CMK (cell line): ENCODE measurements at places on chromosomes 2 and 18.
A peak's percentile ranks its signal among the peaks of the same experiment; 100 is the strongest.

GRCh38 chr18:64244571-64244970 lies 95.7 kb upstream of the LINC00305 start:
- DNase-seq = no peak

- DNase-seq = no peak
Observed at GRCh38 chr2:85430752-85431569, 12.4 kb downstream of the SH2D6 start.

DNA sequence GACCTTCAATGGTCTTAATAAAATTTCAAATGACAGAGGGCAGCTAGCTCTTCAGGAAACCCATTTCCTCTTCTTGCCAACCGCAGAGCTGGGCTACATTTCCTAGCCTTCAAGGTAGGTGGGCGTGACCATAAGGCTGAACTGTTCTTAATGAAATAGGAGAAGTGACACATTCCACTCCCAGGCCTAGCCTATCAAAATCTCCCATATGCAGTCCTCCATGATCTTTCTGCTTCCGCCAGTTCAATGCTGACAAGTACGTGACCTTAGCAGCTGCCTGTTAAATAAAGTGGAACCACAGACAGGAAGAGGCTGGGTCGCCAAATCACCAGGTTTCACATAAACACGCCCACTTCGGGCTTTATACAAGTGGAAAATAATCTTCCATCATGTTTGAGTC lies 13.2 kb downstream of the SERPINE2 start:
- peak; percentile 92 for DNase-seq

DNA sequence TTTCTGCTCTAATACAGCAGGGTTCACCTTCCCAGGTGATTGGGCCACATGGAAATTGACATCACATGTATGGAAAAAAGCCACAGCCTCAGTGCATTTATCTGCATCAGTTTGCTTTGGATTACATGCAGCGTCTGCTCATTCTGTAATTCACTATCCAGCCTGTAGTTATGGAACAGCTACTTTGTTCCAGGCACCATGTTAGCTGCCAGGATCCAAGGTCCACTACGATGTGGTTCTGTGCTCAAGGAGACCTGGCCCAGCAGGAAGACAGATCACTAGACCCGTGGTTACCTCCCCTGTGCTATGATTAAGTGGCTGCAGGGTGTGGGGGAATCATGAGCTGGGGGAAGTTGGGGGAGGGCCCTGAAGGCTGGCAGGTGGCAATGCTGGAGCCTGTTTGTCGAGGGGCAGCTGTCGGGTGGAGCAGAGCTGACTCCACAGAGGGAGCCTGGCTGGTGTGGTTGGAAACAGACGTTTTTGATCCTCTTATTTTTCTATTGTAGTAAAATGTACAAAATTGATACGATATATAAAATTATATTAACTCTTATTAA lies 58.6 kb downstream of the TSHZ1 start:
- no peak for DNase-seq

DNA sequence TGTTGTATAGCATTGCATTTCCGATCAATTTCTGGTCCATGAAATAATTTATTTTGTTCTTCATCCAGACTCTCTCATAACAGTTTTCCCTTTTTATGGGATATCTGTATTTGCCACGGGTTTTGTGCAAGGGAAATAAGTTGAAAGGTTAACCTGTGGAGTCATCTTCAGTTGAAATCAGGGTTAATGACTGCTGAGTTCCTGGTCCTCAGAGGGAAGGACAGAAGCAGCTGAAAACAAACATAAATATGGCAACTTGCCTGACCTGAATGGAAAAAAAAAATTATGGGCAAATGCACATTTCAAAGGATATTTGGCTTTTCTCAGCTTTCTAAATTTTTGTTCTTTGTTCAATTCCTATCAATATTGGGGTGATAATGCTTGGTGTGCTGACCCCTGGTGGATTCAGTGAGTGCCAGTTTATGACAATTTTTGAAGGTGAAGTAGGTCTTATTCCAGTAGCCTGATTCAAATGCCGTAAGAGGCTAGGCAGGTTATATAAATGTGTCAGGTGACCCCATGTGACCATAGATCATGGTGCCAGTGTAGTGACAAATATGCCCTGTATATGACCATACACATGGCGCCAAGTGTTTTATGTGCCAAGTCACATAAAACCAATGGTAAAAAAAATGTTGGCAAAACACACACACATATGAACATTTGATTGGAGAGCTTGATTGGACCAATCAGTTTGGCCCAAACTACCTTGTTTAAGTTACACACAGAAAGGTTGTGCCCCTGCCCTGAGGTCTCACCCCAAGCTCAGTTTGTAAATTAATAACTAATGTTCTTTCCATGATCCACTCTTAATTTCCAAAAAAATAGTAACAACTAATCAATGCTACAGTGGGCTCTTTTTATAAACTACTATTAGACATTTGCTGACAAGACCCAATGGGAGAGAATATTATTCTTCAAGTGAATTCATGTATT lies 47.6 kb upstream of the FAM124B start:
- no peak for DNase-seq

DNA sequence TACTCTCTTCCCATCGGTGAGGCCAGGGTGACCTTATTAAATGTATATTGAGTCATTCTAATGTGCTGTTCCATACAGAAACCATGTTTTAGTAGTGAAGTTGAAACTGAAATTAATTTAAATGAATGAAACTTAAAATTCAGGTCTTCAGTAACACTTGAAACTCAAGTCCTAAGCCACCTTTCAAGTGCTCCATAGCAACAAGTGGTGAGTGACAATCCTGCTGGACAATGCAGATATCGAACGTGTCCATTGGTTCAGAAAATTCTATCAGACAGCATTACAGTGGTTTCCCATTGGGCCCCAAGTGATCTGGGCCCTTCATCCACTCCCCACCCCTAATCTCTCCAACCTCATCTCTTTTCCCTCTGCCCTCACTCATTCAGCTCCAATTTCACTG lies 48.7 kb downstream of the HNMT start:
- DNase-seq = no peak

- DNase-seq = no peak
Observed at GRCh38 chr2:122748552-122749011, 993.1 kb downstream of the TSN start.

DNA sequence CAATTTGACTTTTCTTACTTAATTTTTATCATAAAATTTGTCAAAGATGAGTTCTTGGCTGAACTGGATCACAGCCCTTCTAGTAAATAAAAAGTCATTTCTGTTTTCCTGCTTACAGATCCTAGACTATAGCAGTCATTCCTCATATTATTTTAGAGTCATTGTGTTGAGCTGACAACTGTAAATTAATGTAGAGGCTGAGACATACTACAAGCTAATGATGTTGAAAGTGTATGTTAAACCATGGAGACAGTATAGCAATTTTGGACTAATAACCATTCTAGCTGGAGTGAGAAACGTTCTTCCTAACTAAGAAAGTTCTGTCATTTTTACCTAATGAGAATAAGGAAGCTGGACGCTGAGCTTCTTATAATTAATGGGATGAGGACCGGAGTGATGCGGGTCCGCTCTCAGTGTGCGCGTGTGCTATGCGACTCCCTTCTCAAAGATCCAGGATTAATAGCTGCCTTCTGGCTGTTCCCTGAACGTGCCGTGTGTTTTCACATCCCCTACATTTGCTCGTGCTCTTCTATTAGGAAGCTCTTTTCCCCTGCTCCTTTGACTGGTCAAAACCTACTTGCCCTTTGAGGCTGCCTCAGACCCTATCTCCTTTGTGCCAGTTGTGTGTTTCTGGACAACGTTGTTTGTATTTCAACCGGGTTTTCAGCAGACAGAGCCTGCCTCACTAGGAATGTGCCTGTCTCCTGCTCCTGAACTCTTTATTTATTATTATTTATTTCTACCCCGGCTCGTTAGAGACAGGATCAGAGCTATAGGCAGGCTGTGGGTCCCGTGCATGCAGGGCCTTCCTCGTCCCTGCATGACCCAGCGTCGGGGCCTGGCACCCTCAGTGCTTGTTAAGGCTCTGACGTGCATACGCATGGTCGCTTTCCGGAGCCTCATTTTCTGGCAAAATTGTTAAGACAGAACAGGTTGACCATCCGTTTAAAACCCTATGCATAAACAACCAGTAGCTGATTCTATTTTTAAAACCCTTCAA lies 182.6 kb downstream of the DCDC2C start:
- no peak for DNase-seq

DNA sequence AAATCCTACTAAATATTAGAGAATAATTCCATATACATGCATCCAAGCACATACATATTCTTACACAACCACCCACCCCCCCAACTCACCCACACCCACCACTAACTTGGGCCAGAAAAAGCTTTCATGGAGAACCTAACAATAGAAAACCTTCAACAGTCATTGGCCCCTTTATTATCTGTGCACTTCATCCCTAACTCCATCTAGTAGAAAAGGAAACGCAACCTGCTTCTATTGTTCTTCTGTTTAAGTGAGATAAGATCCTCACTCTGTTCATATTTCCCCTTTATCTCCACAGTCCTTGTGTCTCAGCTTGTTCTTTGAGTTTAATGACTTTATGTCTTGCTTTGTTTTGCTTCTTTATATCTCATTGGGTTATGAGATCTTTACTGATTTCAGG lies 1740.2 kb upstream of the CELF4 start:
- peak; percentile 65 for DNase-seq

DNA sequence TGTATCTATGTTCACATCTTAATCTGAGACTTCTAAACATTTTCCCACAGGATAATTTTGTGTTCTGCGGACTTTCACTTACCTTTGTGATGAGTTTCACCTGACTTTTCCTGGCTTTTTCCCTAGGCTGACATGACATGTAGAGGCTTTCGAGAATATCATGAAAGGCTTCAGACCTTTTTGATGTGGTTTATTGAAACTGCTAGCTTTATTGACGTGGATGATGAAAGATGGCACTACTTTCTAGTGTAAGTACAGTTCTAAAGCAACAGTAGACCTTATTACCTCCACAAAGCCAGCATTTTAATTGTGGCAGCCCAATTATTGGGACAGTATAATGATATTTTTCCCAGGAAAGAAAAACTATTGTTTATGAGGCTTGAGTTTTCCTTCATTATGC lies 34.1 kb upstream of the METAP1D start:
- DNase-seq = no peak

DNA sequence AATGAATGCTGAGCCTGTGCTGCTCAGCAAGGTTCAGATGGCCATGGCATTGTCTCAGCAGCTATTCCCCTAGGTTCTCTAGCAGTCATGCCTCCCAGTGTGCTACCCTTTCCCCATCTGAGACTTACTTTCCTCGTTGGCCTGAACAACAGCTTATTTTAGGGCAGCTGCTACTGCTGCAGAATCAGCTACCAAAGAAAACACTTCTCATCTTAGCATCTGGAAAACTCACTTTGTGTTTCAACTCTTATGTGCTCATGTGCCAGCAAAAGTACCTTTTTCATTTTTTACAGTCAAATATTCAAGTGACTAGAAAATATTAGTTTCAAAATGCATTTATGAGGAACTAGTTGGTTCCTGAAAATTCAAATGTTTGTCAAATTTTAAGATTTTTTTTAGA lies 60.4 kb upstream of the ZNF397 start:
- no peak for DNase-seq

GRCh38 chr2:76307495-76307894 lies 596.8 kb upstream of the GCFC2 start:
- DNase-seq = no peak

- no peak for DNase-seq
Observed at GRCh38 chr2:120395221-120396012, 49.5 kb downstream of the INHBB start.

DNA sequence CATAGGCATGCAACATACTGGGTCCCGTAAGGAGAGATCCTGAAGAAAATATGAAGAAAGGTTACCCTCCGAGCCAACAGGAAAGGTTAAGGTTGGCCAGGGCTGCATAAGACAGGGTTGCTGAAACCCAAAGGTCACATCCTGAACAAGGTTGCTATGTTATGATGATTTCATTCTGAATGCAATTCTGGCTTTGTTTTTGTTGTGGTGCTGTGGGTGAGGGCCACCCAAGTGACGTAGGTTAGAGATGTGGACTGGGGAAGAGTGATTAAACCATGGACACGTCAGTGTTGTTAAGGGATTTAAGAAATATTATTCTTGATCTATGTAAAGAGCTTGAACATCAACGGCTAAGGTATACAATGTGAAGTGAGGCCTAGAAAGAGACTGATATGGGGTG lies 60.0 kb downstream of the ZEB2 start:
- no peak for DNase-seq

GRCh38 chr18:49098386-49098785 lies 147.6 kb upstream of the SMAD7 start:
- DNase-seq = no peak

DNA sequence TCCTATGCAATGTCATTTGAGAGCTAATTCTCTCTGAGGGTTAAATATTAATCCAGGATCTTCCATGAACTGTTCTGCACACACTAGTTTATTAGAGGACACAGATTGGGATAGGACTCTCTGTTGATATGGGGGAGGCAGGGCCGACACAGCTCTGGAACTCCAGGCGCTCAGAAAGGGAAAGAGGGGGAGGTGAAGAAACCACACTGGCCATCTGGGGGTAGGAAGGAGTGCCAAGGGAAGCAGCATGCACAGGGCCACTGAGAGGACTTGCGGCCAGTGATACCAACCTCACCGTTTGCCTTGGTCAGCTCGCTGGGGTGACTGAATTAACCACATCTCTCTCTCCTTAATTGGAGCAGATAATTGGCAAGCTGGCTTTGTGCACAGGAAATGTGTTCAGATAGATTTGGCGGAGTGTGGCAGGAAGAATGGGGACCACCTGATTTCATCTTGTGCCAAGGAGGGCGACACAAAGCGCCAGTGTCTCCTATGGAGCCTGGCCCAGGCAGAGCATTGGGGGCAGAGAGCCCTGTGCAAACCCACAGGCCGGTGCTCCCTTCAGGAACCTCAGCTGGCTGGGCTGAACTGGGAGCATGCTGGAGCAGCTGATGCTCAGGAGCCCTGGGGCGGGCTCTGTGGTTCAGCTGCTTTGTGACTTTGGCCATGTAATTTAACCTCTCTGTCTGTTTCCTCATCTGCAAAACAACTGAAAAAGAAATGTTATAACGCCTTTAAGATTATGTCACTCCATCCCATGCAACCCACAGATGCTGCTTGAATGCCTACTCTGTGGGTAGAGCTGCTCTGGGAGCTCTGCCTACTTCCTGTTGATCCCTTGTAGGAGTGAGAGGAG lies 114.7 kb upstream of the STON1 start:
- peak; percentile 48 for DNase-seq

GRCh38 chr18:68406761-68407160 lies 308.1 kb downstream of the TMX3 start:
- DNase-seq = no peak

GRCh38 chr2:18871430-18871829 lies 282.1 kb upstream of the NT5C1B start:
- DNase-seq = no peak

GRCh38 chr2:25981596-25982272 lies 563 bp downstream of the KIF3C start:
- DNase-seq = no peak

GRCh38 chr2:177983183-177983788 lies 89.3 kb downstream of the PDE11A start:
- peak; percentile 17 for DNase-seq

- DNase-seq = no peak
Observed at GRCh38 chr2:54638103-54638502, 85.4 kb upstream of the EML6 start.

GRCh38 chr2:231182513-231182899 lies 15.9 kb upstream of the ARMC9 start:
- DNase-seq = no peak

- no peak for DNase-seq
Observed at GRCh38 chr2:79414690-79415089, 98.2 kb upstream of the CTNNA2 start.

GRCh38 chr2:231707625-231707926 lies 749 bp upstream of the PTMA start:
- DNase-seq = no peak
